ENCODE measurements at places on chromosomes 6 and 20.

DNA sequence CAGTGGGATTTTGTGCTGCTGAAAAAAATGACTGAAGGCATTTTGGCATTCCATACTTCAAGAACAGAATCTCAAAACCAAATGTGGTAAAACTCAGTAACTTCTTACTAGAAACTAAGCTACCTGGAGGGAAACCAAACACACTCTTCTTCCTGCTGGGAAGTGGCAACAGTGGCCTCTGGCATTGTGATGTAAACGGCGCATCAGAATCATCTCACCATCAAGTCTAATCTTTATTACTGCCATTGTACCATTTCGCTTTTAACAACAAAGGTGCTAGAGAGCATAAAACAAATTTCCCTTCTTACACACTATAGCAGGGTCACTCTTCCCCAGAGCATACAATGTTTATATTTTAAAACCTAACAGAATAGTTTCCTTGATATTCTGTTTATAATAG is 101.6 kb upstream of the CEP162 start:
- DNase-seq, result no peak

GRCh38 chr20:12849225-12849910 is 159.4 kb upstream of the SPTLC3 start:
- no peak for DNase-seq

- DNase-seq, result no peak
Measured at GRCh38 chr20:25008388-25009217, 16.1 kb upstream of the APMAP start.

GRCh38 chr6:1865585-1865984 is 255.9 kb downstream of the FOXC1 start:
- no peak for DNase-seq

DNA sequence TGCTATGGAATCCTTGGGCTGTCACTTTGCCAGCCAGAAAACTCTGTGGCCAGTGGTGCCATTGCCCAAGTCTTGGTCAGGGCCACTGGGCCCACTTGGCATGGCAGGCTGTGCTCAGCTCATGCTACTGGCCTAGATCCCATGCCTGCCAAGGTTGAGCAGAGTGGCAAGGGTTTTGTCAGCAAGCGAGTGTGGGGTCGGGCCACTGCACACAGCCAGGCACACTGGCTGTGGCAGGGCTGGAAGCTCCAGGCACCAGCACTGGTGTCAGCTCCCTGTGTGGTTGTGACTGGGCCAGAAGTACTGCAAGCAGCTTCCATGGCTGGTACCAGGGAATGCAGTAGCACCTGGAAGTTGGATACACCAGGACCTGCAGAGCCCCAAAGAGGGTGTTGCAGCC is 846.8 kb downstream of the EYS start:
- DNase-seq, result no peak

GRCh38 chr6:13286181-13286580 is 42.2 kb downstream of the TBC1D7 start:
- DNase-seq, result no peak

GRCh38 chr20:64165866-64166600 is 1.8 kb downstream of the MYT1 start:
- DNase-seq, result no peak

- no peak for DNase-seq
Measured at GRCh38 chr20:37574199-37574890, 46.7 kb upstream of the BLCAP start.

- no peak for DNase-seq
Measured at GRCh38 chr6:78598966-78599365, 268.4 kb upstream of the IRAK1BP1 start.

GRCh38 chr6:117906958-117907600 is at the start of gene SLC35F1:
SLC35F1 (plus strand) TSS chr6:117907264.
- DNase-seq, result peak; percentile 35

DNA sequence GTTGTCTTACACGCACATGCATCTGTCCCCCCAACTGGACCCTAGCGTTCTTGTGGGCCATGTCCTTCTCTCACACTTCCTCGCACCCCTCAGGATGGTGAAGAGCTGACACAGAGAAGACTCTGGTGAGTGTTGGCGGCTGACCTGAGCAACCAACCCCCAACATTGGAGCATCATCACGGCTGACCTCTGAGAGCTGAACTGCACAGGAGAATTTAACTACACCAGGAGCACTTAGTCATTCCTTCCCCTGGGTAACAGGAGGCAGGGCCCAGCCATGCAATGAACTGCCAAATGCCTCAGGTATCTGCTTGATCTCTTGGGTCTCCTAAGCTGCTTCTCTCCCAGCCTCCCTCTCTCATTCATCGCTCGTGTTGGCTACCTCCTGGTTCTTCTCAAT is 88.5 kb downstream of the PSMG4 start:
- DNase-seq, result no peak

DNA sequence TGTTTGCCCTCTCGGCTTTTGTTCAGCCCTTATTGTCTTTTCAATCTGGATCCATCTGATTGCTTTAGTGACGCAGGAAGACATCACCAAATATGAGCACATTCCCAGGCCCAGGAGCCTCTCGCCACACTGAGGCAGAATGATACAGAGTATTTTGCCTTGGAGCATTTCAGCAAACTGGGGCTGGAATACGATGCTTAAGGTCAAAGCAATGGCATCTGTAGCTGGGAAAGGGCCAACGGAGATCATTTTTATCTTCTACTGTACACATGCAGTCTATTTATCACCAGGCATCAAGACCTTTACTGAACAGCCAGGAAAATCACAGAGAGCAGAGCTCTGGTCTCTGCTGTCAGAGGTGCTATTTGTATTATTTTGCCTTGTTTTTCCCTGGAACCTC is 655.3 kb downstream of the RNF144B start:
- no peak for DNase-seq

DNA sequence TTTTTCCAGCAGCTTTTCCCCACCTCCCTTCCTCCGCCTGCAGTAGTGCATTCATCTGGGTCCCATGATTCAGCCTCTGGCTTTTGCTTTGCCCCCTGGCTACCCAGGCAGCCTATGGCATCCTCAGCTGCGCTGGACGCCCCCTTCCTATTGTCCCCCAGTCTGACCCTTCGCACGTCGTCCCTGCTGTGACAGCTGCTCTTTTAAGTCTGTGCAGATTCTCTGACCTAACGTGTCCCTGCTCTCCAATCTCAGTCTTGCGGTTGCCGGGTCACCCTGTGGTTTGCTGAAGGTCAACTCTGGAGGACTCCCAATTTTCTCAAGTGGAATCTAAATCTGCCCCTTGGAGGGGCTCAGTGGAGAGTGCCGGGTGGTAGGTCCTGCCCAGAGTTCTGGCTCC is 294.3 kb downstream of the CDC5L start:
- DNase-seq, result no peak

- DNase-seq, result no peak
Measured at GRCh38 chr6:163170294-163170883, 244.1 kb upstream of the QKI start.

DNA sequence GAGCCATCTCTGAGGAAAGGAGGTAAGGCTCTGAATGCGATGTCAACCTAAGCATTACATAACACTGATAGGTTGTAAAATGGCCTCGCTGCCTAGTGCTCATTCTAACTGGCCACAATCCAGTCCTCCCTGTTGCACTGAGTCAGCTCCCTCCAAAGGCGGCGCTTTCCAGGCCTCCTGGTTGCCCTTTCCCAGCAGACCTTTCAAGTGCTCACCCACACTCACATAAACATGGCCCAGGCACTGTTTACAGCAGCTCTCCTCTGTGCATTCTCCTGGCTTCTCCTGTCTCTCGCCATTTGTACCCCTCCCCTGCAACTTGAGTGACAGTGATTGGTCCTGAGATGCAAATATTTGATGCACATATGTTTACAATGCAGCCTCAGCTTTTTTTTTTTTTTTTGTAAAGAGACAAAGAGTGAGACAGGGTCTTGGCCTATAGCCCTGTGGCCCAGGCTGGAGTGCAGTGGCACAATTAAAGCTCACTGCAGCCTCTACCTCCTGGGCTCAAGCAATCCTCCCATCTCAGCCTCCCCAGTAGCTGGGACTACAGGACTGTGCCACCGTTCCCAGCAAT is 36.8 kb upstream of the PRND start:
- DNase-seq, result no peak

DNA sequence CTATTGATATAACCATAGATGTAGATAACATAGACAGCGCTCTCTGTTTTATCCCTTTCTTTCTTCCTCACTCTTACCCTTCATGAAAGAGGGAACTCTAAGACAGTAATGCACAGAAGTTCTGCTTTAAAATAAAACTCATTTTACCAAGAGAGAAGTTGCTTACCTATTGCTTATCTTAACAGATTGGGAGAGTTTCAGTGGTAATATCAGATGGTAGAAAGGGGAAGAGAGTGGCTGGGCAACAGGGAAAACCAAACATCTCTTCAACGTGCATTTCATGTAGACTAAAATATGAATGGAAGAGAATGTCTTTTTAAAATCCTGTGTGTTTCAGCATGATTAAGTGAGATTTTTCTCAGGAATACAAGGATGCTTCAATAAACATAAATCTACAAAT is 45.3 kb upstream of the SIRPG start:
- DNase-seq, result no peak

- no peak for DNase-seq
Measured at GRCh38 chr20:6783752-6784151, 16.3 kb downstream of the BMP2 start.

GRCh38 chr6:47008397-47008763 is 33.8 kb downstream of the ADGRF1 start:
- DNase-seq, result no peak

DNA sequence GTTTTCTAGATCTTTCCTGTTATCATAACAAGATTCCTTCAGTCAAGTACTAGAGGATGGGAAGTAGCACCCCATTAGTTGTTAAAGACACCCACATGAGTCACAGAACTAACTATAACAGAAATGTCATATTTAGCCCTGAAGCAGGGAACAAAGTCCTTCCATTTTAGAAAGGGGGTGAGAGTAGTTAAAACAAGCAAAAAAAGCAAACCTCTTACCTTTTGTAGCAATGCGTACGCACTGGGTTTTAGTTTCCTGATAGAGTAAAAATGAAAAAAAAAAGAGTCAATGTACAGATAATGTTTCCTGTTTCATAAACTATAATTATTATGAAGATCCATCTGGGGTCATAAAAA is 163.7 kb upstream of the THEMIS start:
- DNase-seq, result no peak

DNA sequence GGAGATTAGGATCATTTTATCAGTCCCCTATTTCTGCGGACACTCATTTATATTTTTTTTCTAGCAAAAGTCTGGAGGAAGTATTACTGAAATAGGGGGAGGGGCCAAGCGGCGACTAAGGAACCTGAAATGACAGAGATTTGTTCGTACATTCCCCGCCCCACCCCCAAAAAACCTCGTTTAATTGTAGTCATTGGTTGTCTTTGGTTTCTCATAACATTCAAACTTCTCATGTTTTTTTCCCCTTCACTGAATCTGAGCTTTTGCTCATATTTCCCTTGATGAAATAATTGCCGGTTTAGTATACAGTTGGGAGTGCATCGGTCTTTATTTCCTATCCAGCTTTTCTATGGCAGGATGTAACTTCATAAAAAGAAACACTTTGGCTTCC is 768 bp upstream of the FYN start:
- peak; percentile 80 for DNase-seq

DNA sequence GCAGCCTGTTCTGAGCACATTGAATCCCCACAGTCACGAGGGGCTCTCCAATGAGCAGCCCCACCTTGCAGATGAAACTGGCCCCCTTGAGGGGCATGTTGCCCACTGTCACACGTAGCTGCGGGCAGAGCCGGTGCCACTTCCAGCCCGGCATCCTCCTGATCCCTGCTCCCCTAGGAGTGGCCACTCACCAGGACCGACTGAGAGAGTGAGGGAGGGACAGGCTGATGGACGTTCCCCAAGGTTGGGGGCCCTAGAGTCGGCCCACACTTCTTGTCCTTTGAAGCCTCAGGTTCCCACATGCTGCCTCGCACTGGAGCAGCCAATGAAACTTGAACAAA is 10.5 kb downstream of the ENTPD6 start:
- DNase-seq, result no peak

DNA sequence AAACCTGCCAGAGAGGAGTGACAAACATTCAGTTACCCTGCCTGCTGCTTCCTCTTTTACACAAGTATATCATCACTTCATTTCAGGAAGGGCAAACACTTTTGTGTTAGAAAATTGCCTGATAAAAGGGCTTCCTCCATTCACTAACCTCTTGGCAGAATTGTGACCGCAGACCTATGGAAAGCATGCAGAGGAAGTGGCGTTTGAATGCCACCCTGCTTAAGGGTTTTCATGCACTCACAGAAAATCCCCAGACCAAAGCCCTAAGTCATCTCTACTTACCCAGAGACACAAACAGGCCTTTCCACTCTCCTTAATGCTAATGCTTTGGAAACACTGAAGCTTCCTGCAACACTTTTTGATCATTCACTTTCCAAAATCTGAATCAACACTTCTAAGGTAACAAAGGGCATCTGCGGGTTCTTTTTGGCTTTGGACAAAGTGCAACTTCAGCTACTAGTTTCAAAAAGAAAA is 22.1 kb upstream of the RALGAPA2 start:
- DNase-seq, result no peak

GRCh38 chr6:80959034-80959433 is 793.4 kb downstream of the TENT5A start:
- no peak for DNase-seq

DNA sequence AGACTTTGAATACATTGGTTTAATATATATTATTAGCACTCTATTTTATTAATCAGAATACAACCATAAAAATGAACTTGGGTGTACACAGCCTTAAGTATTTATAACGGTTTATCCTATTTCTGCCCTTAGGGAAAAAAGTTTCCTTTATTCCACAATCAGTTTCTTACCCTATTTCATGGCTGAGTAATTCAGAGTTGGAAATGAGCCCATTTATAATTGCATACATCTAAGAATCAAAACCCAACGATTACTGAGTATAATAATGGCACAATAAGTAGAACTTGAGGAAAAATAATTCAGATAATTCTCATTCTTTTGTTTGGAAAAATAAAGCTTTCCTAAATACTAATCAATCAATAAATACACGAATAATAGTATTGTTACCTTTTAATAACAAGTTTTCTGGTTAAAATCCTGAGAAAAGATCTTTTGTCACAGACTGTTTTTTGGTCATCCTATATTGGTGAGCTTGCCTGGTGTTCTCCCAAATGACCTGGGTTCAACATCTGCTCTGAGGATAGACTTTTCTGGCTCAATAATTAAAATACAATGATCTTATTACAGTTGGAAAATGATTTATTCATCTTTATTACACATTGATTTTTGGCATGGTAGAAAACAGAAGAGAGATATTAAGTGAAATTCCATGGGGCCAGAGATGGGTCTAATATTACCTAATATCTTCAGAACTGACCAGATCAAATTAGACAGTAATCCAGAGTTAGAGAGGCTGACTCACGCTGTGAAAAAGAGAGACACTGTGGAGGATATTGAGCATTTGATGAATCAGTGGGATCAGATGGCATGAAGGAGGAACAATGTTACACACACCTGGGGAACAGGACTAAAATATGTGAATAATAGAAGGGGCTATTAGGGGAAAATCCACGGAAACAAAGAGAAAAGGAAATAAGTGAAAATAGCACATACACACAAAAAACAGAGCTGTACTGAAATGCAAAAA is 162.1 kb upstream of the TBX18 start:
- DNase-seq, result no peak

GRCh38 chr6:113894712-113895674 is 37.8 kb downstream of the MARCKS start:
- no peak for DNase-seq
